ENCODE measurements at places on chromosomes 1 and 21.

- no peak for DNase-seq
These were observed 182.4 kb downstream of the TRABD2B start for GRCh38 chr1:47814612-47815395.

DNA sequence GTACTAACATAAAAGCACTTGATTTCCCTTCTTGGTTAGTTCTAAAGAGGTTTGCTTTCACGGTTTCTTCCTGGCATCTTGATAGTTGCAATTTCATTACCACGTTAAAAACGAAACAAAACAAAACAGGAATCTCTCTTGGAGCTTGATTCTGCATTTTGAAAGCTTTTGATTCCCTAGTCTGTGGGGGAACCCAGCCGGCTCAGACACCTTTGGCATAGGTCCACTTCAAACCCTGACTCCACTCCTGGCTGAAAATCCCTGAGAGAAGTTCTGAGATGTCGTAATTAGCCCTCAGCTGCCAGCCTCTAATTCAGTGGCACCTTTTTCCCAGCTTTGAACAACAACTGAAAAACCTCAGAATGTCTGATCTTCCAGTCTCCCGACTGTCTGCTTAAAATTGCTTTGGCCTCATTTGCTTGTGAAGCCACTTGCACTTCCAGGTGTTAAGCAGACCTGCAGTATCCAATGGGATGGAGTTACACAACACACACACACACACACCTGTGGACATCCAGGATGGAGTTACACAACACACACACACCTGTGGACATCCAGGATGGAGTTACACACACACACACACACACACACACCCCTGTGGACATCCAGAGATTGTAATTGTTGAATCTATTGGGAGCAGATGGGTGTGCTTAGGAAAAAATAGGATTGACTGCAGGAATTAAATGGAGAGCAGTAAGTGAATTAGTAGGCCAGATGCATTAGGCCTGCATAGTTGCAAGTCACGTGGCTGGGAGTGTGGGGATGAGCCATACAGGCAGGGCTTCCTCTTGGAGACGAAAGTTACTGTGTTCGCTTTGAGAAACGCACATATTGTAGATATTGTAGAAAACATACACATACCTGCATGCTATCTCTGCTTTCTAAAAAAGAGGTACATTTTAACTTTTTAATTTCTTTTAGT lies 285.6 kb upstream of the FMN2 start:
- no peak for DNase-seq

- DNase-seq = no peak
These were observed 19.2 kb downstream of the CLIC4 start for GRCh38 chr1:24764439-24764838.

DNA sequence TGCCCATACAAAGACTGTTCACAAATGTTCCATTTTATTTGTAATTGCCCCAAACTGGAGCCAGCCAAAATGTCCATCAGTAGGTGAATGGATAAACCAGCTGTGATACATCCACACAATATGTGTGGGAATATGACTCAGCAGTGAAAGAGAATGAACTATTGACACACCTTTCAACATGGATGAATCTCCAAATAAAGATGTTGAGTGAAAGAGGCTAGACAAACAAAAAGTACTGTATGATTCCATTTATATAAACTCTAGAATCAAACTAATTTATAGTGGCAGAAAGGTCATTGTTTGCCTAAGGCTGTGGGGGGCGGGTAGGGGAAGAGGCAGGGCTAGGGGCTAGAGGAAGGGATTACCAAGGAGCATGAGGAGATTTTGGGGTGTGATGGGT lies 4.5 kb downstream of the DHCR24 start:
- DNase-seq = no peak

GRCh38 chr1:183023601-183024316 lies 539 bp downstream of the LAMC1 start:
- peak; percentile 67 for DNase-seq

GRCh38 chr1:113247782-113248181 lies 142.5 kb upstream of the MAGI3 start:
- no peak for DNase-seq

DNA sequence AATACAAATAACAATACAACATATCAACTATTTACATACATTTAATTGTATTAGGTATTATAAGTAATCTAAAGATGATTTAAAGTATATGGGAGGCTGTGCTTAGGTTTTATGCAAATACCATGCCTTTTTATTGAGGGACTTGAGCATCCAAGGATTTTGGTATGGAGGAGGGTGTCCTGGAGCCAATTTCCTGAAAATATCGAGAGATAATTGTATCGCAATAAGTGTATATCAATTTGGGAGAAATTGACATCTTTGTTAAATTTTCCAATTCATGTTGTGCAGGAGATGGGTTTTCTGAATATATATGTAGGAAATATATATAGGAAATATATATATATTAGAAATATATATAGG lies 63.5 kb downstream of the ATP1A1 start:
- no peak for DNase-seq

DNA sequence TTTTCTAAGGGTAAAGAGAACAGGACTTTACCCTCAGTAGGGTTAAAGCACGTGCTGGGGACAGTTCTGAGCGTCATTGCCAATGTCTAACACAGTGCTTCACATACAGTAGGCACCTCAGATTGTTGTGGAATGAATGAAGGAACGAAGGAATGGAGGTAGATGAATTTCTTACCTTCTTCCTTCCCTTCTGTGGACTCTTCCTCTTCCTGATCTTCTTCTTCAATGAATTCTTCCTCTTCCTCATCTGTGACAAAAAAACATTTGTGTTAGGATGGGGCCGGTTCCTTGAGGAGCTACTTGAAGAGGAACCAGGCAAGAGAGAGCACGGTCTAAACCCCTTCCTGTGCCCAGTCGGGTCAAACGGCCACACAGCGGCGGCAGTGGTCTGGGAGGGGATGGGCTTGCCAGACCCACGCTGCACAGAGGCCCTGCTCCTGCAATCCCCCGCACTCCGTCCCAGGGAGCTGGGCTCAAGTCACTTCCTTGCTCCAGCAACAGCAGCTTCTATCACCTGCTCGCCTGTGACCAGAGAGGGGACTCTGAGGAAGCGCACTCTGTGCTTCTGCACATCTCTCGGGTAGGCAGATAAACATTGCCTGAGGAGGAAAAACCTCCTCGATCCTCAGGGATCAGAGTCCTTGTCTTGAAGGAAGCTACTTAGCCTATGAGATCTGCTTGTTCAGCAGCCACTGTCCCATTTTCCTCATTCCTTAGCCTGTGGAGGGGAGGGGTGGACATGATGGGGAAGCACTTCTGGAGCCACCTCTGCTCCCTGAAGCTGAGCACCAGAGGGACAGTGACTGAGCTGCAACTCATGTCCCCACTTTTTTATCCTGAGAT lies 8.0 kb upstream of the SLC30A2 start:
- DNase-seq = no peak
